ENCODE measurements at places on chromosomes 3 and 15.

DNA sequence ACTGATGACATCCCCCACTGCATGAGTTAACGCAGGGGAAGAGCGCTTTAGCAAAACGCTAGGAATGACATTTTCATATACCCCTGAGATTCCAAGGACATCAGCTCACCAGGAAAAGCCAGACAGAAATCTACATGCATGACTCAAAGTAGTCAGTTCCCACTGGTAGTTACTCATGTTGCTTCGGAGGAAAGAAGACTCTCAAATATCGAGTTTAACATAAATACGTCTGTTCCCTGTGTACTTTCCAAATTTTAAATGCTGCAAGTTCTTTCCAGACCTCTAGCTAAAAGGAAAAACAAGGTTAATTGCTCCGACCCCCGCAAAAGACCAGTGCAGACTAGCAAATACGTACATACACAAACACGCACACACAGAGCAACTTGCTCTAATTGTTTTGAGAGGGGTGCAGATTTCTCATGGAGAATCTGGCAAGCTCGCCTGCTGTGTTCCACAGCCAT lies 115.4 kb upstream of the PRICKLE2 start:
- DNase-seq = no peak

DNA sequence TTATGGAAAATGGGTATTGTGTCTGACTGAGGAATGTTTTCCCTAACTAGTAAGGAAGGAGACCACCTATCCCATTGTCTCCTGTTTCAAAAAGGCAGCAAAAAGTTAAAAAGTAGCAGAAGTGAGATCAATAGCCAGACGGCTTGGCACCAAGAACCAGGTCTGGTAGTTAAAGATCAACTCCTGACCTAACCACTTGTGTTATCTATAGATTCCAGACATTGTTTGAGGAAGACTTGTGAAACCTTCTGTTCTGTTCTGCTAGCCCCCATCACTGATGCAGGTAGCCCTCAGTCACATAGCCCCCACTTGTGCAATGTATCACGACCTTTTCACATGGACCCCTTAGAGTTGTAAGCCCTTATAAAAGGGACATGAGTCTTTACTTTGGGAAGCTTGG lies 46.3 kb upstream of the C2CD4B start:
- no peak for DNase-seq

GRCh38 chr3:143389388-143389787 lies 269.8 kb downstream of the CHST2 start:
- no peak for DNase-seq

- DNase-seq = no peak
These were observed 72.5 kb upstream of the AGTR1 start for GRCh38 chr3:148625095-148625736.

DNA sequence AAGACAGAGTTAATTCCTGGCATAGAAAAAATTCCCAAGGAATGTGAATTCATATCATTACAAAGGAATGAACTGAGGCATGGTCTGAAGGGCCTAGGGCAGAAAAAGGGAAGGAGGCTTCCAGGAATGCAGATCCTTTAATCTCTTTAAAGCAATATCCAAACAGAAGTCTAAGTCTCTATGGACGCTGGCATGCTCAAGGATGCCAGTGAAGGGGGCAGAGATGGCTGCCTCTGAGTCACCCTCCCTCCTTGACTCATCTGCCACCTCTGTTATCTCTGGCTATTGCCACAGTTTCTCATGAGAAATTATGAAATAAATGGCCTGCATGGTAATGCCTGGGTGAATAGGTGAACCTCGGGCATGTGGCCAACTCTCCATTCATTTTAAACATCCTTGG lies 96.3 kb upstream of the BCL6 start:
- DNase-seq = no peak

- DNase-seq = no peak
These were observed 588.0 kb upstream of the CCDC54 start for GRCh38 chr3:106789276-106789675.

DNA sequence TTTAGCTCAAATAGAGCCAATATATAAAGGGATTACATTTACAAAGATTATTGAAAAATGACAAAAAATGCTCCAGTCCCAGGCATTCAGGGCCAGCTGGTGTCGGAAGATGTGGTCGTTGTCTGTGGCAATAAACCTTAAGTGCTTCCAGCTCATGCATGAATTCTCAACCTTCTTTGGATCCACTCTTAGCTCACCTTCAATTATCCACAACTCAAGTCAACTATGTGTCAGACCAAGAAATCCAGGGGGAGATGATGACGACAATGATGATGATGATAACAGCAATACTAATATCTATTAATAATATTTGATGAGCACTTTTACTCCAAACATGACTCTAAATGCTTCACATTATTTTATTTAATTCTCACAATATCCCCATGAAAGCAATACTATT lies 53.6 kb upstream of the PXYLP1 start:
- DNase-seq = no peak

GRCh38 chr3:19645093-19645492 lies 288.9 kb downstream of the EFHB start:
- no peak for DNase-seq

DNA sequence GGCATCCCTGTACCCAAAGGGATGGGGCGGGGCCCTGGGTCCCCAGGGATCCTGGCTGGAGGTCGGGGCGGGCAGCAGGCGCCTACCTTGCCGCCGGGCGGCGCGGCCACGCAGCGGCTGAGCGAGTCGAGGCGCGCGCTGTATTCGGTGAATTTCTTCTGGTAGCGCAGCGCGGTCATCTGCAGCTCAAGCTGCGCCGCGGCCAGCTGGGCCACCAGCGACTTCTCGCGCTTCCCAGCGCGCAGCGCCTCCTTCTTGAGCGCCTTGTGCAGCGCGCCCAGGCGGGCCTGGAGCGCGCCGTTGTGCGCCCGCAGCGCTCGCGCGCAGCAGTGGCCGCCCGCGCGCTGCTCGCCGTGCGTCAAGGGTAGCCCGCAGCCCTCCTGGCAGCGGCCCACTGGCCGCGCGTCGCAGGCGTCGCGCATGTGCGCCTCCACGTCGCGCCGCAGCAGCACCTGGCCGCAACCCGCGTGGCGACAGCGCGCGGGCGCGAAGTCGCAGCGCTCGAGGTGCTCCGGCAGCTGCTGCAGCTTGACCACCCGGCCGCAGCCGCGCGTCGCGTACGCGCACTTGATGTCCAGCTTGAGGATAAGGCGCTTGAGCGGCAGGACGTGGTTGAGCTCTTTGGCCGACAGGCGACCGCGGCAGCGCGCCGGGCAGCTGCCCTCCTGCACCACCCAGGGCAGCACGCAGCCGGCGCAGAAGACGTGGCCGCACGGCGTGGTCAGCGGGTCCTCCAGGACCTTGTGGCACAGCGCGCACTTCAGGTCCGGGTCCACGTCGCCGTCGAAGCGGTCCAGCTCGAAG lies 522 bp downstream of the PDZRN3 start:
- DNase-seq = no peak

- DNase-seq = no peak
These were observed 248.4 kb upstream of the LMCD1 start for GRCh38 chr3:8253201-8253600.

- DNase-seq = no peak
These were observed 79.3 kb upstream of the RBMS3 start for GRCh38 chr3:29201604-29202003.

DNA sequence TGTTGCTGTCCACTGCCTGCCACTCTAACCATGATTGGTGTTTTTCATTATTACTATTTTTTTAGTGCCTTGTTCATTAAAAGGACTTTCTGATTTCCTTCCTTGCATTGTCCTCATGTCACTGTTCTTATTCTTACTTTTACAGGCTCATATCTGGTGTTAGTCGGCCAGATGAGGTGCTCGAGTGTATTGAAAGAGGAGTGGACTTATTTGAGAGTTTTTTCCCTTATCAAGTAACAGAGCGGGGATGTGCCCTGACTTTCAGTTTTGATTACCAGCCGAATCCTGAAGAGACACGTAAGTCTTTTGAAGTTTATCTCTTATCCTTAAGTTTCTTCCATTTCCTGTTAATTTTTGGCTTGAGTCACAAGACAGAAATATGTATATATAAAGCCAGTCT lies 23.2 kb downstream of the QTRT2 start:
- DNase-seq = no peak

DNA sequence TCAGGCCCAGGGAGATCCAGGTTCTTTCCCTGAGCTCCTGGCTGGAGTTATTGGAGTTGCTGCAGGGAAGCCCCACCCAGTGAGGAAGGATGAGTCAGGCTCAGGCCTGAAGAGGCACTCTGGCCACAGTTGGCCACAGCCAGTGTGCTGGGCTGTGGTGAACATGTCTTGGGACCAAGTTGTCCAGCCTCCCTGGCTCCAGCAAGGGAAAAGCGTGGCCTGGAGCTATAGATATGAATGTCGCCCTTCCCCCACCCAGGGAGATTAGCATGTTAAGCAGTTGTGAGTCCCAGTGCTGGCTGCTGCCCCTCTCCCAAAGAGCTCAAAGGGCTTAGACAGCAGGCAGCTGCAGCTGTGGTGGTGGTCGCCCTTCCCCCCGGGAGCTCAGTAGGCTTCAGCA lies 963.2 kb downstream of the ROBO2 start:
- DNase-seq = no peak

- DNase-seq = no peak
These were observed 25.4 kb downstream of the ALDH1A2 start for GRCh38 chr15:58040150-58040549.

- no peak for DNase-seq
These were observed 196.4 kb upstream of the UBE3A start for GRCh38 chr15:25635191-25635590.

DNA sequence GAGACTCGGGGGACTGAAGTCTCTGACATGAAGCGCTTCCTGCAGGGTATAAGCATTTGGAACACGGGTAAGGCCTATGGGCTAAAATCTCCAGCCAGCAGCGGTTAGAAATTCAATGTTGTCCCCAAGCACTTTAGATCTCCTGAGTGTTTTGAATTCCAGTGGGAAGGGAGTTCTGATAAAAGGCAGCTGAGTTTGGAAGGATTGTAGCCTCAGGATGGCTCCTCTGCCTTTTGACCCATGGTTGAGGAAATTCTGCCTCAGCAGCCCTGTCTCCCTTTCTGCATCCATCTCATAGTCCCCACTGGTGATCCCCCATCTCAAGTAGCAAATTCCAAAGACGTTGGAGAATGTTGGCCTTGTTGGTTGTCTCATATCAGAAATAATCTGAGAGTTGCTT lies 24.2 kb upstream of the HACD2 start:
- DNase-seq = no peak

DNA sequence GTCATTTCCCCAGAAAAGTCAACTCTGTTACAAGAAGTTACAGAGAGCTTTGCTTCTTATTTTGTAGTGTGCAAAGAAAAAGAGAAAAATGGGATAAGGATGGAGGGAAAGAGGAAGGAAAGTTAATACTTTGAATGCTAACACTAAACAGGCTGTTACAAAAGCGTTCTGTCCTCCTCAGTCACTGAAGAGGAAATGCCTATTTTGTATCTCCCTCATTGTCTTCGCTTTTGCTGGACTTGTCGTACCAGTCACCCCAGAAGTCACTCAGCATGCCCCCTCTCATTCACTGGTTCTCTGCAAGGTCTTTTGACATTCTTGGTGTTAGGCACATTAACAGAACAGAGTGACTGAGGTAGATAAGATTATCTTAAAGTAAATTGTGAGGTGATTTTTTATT lies 129.6 kb downstream of the ALCAM start:
- no peak for DNase-seq

DNA sequence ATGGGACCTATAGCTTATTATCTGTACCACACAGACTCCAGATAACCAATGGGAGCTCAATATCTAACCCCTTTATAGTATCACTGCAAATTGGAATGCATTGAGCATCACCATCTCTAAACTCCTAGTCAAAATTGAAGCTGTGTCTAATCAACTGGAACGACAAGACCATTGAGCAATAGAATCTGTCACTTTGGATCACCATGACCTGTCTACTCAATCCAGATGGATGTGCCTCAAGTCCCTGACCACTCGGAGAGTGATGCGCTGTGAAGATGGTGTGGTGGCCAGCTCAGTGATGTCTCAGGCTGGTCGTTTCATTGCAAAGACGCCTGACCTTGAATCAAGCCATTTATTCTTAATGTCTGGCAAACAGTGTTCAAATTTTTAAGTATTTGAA lies 160.5 kb downstream of the SEMA6D start:
- no peak for DNase-seq

DNA sequence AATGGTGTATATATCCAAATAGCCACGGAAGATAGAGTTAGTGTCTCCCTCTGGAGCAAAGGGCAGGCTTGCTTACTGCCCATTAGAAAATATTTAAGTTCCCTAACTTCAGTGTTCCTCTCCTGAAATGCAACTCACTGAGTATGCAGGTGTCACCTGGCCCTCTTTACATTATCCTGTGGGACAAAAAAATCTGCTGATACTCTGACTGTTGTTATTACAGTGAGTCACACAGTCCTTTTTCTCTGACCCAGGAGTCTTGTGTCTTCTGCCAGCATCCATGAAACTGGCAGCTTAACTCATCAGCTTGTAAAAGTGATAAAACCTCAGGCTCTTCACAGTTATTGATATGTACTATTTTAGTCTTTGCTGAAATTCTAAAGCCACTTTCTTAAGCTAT lies 42.2 kb upstream of the RASGRF1 start:
- DNase-seq = no peak

DNA sequence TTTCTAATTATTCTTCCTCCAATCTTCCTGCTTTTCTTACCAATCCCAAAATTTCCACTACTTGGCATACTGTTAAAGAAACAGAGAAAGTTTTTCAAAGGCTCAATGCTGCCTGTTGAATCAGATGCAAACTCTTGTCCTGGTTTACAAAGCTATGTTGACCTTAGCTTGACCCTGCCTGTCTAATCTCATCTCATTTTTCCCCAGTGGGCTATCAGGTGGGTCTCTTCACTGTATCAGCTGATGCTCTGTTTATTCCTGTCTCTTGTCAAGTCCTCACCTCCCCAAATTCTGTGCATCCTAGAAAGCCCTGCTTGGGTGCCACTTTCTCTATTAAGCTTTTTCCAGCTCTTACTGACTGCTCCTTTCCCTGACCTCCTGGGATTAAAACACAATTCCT lies 18.2 kb downstream of the NFKBIZ start:
- no peak for DNase-seq

GRCh38 chr3:103976931-103977339 lies 1389.8 kb upstream of the ALCAM start:
- DNase-seq = no peak

DNA sequence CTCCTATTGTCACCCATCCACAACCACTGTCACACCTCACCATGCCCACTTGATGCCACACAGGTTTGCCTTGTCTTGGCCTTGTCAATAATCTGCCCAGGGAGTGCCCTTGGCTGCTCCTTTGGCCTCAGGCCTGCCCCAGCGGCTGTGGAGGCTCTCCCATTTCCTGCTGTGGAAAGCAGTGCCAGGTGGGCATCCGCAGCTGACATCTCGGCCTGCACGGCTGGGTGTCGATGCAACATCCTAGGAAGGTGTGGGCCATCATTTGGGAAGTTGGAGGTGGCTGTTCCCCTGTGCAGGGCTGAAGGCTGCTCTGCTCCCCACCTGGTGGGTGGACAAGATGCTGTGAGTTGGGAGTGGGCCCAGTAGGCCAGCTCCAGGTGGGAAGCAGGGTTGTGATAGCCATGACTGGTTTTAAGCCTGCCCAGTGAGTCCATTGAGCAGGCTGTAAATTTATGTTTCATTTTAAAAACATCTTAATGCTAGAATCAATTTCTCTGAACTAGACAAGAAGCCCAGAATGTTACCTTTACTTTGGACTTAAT lies 12.5 kb downstream of the DNAH1 start:
- DNase-seq = no peak

GRCh38 chr3:189914799-189915198 lies 205.9 kb downstream of the P3H2 start:
- DNase-seq = no peak
